ENCODE measurements at places on chromosomes 6 and 20. TPM values are rescaled to one million over a fixed set of nuclear protein-coding genes. Genes with fewer than 3 reads are reported as not detected.

- H3K27ac ChIP-seq, result no peak overlapping the region
- no peaks in the 10 kb centered on the region for H3K36me3 ChIP-seq
- no peak overlapping the region for H3K4me3 ChIP-seq
- no peak for DNase-seq
- H3K27me3 ChIP-seq, result no peaks in the 10 kb centered on the region
Measured at GRCh38 chr6:53833155-53833554, 38.4 kb downstream of the LRRC1 start.

DNA sequence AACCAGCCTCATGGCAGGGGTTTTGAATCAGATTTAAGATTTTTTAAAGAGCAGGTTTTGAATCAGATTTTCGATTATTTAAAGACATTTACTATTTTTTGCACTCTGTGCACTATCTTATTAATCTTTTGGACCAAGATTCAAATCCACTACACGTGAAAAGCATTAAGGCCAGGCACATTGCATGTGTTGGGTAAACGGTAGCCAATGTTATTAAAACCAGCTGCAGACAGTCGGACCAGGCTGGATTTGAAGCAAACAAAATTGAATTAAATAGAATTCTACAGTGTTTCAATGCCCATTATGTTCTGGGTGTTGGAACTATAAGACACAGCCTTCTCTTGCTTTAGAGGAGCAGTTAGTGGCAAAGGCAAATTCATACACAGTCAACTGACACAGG lies 7.7 kb downstream of the HLA-DOA start:
- H3K4me1 ChIP-seq, result no peaks in the 10 kb centered on the region
- no peaks in the 10 kb centered on the region for H3K27me3 ChIP-seq
- no peak overlapping the region for H3K27ac ChIP-seq
- H3K4me3 ChIP-seq, result no peak overlapping the region
- DNase-seq, result no peak

GRCh38 chr20:51417250-51418136 lies 125.0 kb downstream of the NFATC2 start:
- no peak overlapping the region for H3K27ac ChIP-seq
- no peak for DNase-seq
- no peaks in the 10 kb centered on the region for H3K36me3 ChIP-seq
- peaks cover 5% of the 10 kb centered on the region for H3K4me1 ChIP-seq

DNA sequence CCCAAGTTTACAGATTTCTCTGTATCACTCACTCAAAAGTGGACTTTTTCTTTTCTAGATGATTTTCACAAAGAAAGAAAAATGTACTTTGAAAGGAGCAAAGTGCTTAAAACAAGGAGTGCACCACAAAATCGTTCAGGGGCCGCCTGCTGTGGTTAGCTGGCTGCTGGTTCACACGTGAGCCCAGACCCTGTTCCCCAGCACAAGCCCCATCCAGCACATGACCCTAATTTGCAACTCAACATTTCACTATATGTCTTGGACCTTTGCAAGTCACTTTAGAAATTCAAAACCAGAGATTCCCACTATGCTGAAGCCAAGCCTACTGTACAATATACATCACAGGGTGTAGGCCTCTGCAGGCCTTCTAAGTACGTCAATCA lies 95.5 kb upstream of the NHSL1 start:
- H3K27me3 ChIP-seq, result no peaks in the 10 kb centered on the region
- H3K27ac ChIP-seq, result no peak overlapping the region
- no peak for DNase-seq
- H3K4me3 ChIP-seq, result no peak overlapping the region
- no peaks in the 10 kb centered on the region for H3K36me3 ChIP-seq

DNA sequence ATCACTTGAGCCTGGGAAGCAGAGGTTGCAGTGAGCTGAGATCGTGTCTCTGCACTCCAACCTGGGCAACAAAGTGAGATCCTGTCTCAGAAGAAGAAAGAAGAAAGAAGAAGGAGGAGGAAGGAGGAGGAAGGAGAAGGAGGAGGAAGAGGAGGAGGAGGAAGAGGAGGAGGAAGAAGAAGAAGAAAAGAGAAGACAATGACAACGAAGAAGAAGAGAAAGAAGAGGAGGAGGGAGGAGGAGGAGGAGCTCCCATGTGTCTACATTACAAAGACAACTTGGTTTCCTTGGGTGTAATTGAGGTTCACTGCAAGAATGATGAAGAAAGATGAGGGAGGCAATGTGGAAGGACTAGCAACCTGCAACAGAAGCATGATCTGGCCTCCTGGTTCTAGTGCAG lies 21.3 kb upstream of the CEP85L start:
- H3K4me3 ChIP-seq, result no peak overlapping the region
- no peaks in the 10 kb centered on the region for H3K4me1 ChIP-seq
- no peaks in the 10 kb centered on the region for H3K27me3 ChIP-seq
- H3K36me3 ChIP-seq, result no peaks in the 10 kb centered on the region
- no peak overlapping the region for H3K27ac ChIP-seq

GRCh38 chr6:48912503-48912902 lies 550.5 kb downstream of the MMUT start:
- no peaks in the 10 kb centered on the region for H3K27me3 ChIP-seq
- H3K27ac ChIP-seq, result no peak overlapping the region
- DNase-seq, result no peak

DNA sequence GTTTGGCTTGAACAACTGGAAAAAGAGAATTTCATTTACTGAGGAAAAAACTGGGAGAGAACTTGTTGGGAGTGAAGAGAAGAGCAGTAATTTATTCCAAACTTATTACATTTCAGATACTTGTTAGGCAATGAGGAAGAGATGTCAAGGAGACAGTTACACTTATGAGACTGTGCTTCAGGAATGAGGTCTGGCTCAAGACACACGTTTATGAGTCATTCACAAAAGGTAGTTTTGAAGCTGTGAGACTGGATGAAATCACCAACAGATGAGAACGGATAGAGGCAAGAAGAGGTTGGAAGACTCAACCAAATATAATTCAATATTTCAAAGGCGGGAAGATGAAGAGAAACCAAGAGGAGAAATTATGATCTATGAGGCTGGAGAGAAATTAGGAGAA lies 70.6 kb upstream of the DEFB112 start:
- H3K27me3 ChIP-seq, result no peaks in the 10 kb centered on the region
- no peak overlapping the region for H3K4me3 ChIP-seq
- H3K27ac ChIP-seq, result no peak overlapping the region
- DNase-seq, result no peak
- no peaks in the 10 kb centered on the region for H3K36me3 ChIP-seq

- no peaks in the 10 kb centered on the region for H3K27me3 ChIP-seq
- H3K27ac ChIP-seq, result no peak overlapping the region
- H3K4me1 ChIP-seq, result no peaks in the 10 kb centered on the region
- H3K36me3 ChIP-seq, result no peaks in the 10 kb centered on the region
- H3K4me3 ChIP-seq, result no peak overlapping the region
Measured at GRCh38 chr6:107539849-107540464, 50.0 kb downstream of the SOBP start.

GRCh38 chr6:56649782-56650181 lies 7.1 kb upstream of the DST start:
- H3K27me3 ChIP-seq, result no peaks in the 10 kb centered on the region
- no peaks in the 10 kb centered on the region for H3K36me3 ChIP-seq
- no peaks in the 10 kb centered on the region for H3K4me1 ChIP-seq
- DNase-seq, result no peak
- no peak overlapping the region for H3K4me3 ChIP-seq
- no peak overlapping the region for H3K27ac ChIP-seq

DNA sequence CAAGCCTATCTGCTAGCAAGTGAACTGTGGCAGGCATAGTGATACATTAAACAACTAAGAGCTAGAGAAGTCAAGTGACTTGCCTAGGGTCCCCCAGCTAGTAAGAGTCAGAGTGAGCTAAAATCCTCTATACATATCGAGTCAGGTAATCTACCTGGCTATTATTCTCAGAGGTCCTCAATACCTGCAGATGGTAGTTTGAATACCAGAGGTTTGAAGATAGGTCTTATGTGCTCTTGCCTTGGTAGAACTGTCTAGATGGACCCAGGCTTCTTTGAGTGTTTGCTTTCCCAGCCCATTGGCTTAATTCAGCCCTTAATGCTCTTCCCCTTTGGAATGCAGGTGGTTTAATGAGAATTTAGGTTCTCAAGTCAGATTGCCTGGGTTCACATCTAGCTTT lies 1.1 kb downstream of the ERGIC3 start:
- no peak overlapping the region for H3K27ac ChIP-seq
- H3K4me1 ChIP-seq, result no peaks in the 10 kb centered on the region
- no peaks in the 10 kb centered on the region for H3K27me3 ChIP-seq
- H3K4me3 ChIP-seq, result no peak overlapping the region
- no peaks in the 10 kb centered on the region for H3K36me3 ChIP-seq

DNA sequence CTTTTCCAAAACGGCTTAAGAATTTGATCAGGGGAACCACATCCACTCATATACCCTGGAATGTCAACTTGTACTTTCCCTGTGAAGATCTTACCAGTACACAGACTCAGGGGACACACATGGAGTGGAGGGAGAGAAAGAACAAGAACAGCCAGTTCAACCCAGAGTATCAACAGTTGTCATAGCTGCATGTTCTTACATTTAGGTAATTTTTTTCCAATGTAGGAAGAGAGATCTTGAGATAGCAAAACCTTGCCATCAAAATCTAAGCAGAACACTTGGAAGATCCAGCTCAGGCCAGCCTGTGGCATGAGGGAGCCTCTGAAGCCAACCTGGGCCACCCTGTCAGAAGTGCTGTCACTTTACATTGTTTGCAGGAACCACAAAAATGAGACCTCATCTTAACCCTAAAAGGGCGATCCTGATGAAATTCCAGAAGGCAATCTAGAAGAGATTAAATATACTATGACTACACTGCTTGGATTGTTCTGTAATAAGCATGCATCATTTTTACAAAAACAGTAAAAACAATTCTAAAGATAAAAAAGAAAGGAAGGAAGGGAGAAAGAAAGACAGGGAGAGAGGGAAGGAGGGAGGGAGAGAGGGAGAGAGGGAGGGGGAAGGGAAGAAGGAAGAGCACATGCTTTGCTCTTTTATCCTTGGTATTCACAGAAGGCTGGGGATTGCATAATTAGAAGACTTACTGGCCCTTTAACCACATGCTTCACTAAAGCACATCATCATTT lies 124.7 kb upstream of the TCF21 start:
- no peaks in the 10 kb centered on the region for H3K4me1 ChIP-seq
- H3K27ac ChIP-seq, result peak overlapping the region; percentile 92
- no peaks in the 10 kb centered on the region for H3K27me3 ChIP-seq
- H3K4me3 ChIP-seq, result no peak overlapping the region
- no peaks in the 10 kb centered on the region for H3K36me3 ChIP-seq
- no peak for DNase-seq

DNA sequence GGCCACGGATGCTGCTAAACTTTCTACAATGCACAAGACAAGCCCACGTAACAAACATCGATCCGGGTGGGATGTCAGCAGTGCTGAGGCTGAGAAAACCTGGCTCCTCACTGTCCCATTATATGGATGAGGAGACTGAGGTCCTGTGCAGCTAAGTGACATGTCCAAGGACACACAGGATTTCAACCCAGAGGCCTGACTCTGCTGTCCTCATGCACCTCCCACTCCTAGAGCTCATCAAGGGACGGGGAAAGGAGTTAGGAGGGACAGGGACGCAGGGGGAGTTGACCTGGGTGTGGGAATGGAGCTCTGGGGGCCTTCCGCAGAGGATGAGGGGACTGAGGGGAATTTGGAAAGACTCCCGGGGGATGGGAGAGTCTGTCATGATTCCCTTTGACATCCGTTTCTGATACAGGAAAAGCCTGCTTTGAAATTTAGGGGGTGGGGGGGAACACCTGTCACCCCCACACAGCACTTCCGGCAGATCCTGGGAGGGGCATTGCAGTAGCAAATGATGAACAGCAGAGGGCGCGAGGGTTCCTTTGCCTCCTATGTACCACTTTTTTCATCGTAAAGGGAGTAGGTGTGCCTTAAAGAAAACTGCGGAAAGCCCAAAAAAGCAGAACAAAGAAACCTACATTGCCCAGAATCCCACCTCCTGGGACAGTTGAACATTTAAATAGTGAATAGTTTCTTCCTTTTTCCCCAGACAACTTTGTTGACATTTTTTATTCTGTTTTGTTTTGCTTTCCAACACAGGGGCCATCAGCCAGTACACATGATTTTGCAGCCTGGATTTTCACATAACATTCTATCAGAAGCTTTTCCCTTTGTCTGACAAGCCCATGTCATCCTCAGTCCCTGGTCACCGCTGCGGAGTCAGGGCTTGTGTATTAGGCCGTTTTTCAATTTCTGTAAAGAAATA lies 48.6 kb downstream of the SLC2A10 start:
- H3K4me3 ChIP-seq, result no peak overlapping the region
- H3K27me3 ChIP-seq, result no peaks in the 10 kb centered on the region
- H3K36me3 ChIP-seq, result no peaks in the 10 kb centered on the region
- no peak overlapping the region for H3K27ac ChIP-seq

GRCh38 chr6:130376936-130377335 lies 11.1 kb downstream of the TMEM200A start:
- H3K27ac ChIP-seq, result no peak overlapping the region
- H3K4me3 ChIP-seq, result no peak overlapping the region
- DNase-seq, result no peak
- no peaks in the 10 kb centered on the region for H3K4me1 ChIP-seq

The TMEM244 gene
- total RNA-seq, result not detected

The OTOR gene
- not detected for total RNA-seq

The MRPS10 gene
- total RNA-seq, result 31.8 TPM

The TMEM200A gene
- 21.2 TPM for total RNA-seq

The TSPYL1 gene
- total RNA-seq, result 17.4 TPM

Measured in uterus (tissue), 4 donors.